CD4-positive, alpha-beta memory T cell (primary cell): ENCODE measurements at places on chromosomes 16 and 17. TPM values are rescaled to one million over a fixed set of nuclear protein-coding genes. Genes with fewer than 3 reads are reported as not detected.

Gene ABCA8
- total RNA-seq: not detected

Gene LPO
- total RNA-seq: not detected

DNA sequence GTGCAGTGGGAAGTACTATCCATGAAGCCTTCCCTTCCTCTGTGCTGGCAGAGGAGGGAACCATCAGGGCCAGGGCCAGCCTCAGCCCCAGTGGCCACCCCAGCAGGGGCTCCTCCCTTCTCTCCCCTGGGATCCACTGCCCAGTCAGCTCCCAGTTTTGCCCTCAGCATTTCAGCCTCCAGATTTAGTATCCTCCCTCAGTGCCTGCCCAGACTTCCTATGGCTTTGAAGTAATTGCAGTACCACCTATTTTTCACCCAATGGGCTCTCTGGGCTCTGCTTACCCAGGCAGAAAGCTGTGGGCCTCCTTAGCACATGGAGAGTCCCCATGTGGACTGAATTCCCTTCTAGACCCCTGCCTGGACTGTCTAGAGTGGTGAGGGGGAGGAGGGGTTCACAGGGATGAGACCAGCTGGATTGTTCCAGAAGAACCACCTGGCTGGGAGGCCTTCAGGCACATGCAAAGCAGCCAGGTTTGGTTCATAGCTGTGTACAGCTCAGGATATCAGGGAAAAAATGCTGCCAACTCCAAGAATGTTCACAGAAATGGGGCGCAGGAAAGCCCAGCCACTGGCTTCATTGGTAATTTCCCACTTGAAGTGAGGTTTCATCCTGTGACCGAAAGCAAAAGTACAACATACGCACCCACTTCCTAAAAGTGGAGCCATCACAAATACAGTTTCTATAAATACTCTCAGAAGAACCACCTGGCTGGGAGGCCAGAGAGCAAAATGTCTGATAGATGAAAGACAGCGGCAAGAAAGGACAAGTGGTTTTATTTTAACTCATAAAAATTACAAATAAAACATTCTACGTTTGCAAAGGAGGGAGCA, 15.2 kb upstream of the HERPUD1 start:
- DNase-seq: peak; percentile 27

DNA sequence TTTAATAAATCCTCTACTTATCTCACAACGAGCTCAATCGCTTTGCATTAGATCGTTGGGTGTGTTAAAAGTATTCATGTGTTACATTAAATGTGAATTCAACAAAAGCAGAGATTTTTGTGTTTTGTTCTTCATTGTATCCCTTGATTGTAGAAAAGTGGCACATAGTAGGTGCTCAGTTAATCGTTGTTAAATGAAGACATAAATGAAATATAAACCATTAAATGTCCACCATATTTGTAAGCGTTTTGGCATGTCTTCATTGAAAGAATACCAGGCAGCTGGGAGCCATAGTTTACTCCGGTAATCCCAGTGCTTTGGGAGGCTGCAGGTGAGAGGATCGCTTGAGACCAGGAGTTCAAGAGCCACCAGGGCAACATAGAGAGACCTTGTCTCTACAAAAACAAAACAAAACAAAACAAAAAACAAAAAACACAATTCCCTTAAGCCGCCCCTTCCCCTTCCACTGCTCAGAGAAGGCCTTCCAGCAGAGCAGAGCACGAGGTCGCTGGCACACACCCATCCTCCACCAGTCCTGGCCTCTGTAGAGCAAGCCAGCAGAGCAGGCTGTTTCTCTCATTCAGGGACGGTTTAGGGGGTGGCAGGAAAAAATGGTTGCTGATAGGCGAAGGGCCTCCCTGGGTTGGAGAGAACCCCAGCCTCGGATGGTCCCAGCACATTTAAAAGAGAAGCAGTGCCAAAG, 673 bp upstream of the CHD9 start:
- no peak for DNase-seq
